ENCODE measurements at places on chromosomes 12 and 14.

- no peak for DNase-seq
These were observed 37.5 kb downstream of the ZFC3H1 start for GRCh38 chr12:71626098-71626497.

GRCh38 chr12:115979351-115979750 lies 298.1 kb downstream of the MED13L start:
- no peak for DNase-seq

DNA sequence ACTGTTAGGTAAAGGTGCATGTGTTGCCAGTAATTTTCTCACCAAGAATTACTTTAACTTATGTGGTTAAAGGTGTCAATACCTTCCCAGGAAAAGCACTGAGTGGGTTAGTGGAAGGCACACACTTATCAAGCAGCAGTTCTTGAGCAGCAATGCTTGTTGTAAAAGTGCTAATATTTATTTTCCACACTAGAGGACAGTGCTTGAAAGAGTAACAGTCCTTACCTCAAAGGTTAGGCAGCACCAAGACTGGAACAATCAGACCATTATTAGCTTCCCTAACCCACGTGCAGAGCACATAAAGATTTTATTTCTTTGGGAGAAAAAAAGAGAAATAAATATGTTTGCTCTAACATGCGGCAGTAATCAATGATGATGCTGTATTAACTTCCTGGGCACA lies 48.8 kb upstream of the KRR1 start:
- DNase-seq: no peak

- DNase-seq: no peak
These were observed 249.2 kb upstream of the AMIGO2 start for GRCh38 chr12:47328831-47329545.

DNA sequence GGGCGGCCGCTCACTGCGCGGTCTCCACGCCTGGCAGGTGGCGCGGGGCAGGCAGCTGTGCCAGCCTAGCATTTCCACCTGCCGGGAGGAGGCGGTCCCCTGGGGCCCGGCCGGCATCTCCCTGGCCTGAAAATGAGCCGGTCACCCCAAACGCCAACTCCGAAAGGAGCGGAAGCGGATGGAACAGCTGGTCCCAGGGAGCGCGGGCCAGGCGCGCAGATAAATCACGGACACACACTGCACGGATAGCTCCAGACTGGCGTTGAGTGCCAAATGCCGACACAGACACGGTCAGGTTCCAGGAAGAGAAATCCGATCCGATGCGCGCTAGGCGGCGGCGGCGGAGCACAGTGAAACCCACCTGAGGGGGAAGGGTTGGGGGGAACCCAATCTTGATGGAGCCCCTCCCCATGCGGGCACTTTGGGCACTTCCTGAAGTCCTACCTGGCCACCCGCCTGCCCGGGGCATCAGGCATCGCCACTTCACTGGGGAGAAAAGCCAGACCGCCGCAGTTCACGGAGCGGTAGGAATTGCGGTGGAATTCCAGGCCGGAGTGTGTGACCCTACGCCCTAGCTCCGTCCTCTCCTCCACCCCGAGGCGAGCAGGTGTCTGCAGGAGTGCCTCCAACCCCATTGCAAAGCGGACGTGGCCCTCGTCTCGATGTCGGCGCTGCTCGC lies 624 bp upstream of the PLEKHD1 start:
- DNase-seq: no peak

- no peak for DNase-seq
These were observed 1.5 kb downstream of the RILPL1 start for GRCh38 chr12:123532019-123532418.

DNA sequence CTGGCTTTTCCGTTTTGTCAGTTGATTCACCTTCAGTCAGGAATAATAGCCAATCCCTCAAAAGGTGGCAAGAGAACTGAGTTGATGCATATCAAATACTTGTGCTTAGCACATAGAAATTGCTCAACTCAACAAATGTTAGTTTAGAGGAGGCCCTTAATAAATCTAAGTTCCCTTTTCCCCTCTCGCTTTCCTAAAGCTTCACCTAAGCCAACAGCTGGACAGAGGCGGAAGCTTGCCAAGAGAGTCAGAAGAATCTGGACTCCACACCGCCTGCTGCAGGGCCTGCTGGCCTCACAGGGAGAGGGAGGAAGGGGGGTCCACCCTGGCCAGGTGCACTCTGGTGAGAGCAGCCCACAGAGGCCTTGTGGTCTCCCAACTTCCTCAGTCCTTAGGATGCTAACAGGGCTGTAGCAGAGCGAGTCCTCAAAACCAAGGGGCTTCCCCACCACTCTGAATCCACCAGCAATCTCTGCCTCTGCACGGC lies 213.1 kb downstream of the CHST11 start:
- no peak for DNase-seq

GRCh38 chr12:117014342-117014887 lies 84.8 kb downstream of the TESC start:
- DNase-seq: no peak

DNA sequence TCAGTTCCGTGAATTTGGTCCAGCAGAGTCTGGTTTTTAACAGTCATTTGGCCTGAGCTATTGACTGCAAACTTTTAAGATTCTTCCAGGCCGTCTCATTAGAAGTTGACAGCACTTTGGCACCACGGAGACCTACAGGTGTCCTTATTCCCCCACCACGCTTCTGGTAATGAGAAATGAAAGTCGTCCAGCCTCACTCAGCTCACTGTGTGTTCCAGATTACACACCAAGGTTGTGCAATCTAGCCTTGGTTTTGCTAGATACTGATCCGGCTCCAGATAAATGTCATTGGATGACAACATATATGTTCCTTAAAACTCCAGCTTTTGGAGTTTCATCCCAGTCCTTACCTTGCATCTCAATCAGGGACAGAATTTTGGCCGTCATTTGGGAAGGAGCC lies 210.4 kb downstream of the CHST11 start:
- no peak for DNase-seq

DNA sequence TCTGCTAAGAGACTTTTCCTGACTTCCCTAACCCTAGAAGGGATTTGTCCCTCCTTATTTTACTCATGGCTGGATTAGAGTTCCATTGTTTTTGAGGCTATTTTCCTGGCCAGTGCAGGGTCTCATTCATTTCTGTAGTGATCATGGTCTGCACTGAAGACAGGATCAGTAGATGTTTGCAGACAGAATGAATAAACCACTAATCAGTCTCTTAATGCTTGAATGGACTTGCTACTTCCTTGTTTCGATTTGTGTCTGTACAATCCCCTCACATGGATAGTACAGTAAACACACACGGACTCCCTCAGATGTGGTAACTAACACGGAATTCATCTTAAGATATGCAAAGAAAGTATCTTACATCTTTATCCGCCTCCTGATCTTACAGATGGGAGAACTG lies 102.6 kb upstream of the PRB2 start:
- no peak for DNase-seq

GRCh38 chr14:74018174-74018585 lies 908 bp downstream of the ENTPD5 start:
- no peak for DNase-seq

GRCh38 chr12:42652048-42652447 lies 62.5 kb upstream of the PRICKLE1 start:
- no peak for DNase-seq

- DNase-seq: no peak
These were observed 4.1 kb downstream of the SINHCAF start for GRCh38 chr12:31321897-31322228.

GRCh38 chr12:27705263-27705662 lies 5.4 kb upstream of the MRPS35 start:
- DNase-seq: no peak

GRCh38 chr12:91604897-91605296 lies 422.3 kb upstream of the DCN start:
- no peak for DNase-seq

GRCh38 chr12:121038861-121039668 lies at the start of gene OASL:
Gene OASL, minus strand, starts transcription at chr12:121039246. Its CDS starts 275 bp downstream, at chr12:121038971.
- DNase-seq: no peak

DNA sequence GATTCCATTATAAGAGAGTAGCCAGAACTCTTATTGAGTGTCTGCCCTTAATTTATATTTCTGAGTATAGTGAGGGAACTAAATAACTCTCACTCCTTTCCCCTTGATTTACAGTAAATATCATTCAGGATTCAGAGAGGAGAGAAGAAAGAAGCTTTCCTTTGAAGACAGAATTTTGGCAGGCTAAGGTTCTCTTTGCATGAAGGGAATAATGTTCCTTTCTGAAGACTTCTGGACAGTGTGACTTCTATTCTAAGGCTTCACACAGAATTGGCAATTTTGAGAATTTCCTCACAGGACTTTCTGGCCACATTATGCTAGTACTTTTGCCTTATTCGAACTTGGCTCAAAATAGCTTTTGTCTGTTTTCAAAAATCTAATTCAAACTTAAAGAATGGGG lies 352.2 kb upstream of the FBXO33 start:
- no peak for DNase-seq

DNA sequence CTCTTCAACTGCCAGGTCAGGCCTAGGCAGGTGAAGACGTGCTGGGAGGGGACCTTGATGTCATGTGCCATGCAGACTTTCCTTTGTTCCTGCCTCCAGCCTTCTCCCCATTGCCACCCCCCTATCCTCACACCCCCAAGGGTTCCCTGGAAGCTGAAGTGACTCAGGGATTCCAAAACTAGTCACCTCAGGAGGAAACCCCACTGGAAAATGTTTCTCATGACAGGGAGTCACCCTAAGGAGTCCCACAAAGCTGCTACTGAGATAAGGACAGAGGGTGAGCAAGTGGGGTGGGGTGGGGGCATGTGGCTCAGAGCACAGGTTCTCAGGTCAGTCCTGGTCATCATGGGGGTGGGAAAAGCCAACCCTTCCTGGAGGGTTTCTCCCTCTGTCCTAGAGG lies 2.4 kb upstream of the IL25 start:
- no peak for DNase-seq

- DNase-seq: no peak
These were observed 151.6 kb upstream of the SYT1 start for GRCh38 chr12:78712834-78713481.

DNA sequence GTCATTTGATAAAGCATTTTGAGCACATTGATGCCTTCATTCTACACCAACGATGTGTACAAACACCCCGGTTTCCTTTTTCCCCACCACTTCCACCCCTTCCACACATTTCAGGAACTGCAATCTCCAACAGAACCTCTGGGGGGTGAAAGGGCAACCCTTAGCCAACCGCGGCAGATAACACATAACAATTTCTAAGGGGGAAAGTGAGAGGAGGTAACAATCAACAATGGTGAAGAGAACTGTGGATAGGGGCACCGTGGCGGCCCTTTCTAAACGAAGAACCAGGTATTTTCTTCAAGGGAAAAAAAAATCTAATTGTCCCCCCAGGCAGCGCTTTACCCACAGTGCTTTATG lies 1.1 kb downstream of the KITLG start:
- DNase-seq: no peak

- DNase-seq: no peak
These were observed 42.5 kb downstream of the SLC2A13 start for GRCh38 chr12:40063414-40063813.

DNA sequence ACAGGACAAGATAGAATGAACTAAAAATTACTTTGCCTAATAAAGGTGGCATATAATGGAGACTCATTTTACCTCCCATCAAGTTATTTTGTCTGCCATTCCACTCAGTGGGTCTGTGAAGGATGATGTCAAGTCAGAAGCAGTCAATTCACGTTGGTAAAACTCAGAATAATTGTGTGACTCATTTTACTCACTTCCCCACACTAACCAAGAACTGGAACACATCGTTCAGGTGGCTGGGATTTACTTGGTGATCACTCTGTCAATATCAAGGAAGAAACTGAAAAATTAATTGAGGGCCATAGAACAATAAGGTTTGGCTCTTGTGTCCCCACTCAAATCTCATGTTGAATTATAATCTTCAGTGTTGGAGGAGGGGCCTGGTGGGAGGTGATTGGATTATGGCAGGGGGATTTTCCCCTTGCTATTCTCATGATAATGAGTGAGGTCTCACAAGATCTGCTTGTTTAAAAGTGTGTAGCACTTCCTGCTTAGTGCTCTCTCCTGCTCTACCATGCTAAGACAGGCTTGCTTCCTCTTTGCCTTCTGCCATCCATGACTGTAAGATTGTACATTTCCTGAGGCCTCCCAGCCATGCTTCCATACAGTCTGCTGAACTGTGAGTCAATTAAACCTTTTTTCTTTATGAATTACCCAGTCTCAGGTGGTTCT lies 35.7 kb upstream of the GTF2A1 start:
- no peak for DNase-seq

DNA sequence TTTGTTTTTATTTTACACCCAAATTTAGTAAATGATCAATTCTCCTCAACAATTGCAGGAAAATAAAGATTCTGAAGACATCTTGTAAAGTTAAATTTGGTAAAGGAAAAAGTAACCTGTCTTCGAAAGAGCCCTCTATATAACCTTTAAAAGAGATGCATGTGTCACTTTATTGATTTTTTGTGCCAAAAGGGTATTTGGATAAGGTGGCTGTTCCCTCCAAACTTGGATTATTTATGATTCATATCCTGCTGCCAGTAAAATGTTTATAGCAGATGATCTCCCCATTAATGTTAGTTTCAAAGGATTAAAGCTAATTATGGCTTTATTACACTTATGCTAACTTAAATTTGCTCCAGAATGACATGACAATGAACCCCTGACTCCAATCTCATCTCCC lies 98.8 kb downstream of the DUSP6 start:
- no peak for DNase-seq

DNA sequence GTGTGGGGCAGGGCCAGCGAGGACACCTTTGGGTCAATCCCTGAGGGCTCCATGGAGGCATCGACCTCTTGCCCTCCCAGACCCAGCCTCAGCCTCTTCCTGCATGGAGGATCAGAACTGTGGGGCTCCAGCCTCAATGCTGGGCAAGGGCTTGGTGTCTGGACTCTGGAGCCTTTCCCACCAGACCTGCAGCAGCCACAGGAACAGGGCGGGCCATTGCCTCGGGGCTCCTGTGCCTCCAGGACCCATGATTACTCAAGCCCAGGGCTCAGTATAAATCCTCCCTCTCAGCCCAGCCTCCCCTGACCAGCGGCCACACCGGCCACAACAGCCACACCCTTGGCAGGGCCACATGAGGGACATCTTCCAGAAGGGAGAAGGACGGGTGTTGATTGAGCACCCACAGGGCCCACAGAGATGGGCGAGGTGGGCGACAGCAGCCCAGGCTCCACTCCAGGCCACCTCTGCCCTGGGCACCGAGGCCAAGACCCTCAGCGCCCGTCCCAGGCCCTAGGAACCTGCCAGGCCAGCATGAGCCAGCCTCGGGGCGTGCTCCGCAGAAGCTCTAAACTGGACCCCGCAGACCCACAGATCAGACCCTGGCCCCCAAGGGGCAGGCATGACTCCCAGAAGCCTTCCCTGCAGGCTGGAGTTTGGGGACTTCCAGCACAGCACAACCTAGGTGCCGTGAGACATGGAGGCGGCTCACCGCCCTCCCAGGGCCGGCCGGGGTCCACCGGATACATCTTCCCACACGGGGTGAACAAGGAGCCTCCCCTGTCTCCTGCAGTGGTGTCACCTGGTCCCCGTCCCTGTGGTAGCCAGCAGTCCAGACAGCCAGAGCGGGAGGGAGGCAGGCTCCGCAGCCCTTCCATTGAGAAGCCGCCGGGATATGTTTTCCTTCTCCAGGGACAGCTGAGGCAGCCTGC lies 25.1 kb downstream of the NCOR2 start:
- no peak for DNase-seq

GRCh38 chr12:84637926-84638325 lies 274.7 kb downstream of the SLC6A15 start:
- no peak for DNase-seq
